ENCODE measurements at places on chromosomes 11 and 22.

GRCh38 chr22:45246060-45246985 lies 5.6 kb upstream of the KIAA0930 start:
- DNase-seq: no peak

- DNase-seq: no peak
These were observed 343.5 kb upstream of the B3GAT1 start for GRCh38 chr11:134755535-134755934.

DNA sequence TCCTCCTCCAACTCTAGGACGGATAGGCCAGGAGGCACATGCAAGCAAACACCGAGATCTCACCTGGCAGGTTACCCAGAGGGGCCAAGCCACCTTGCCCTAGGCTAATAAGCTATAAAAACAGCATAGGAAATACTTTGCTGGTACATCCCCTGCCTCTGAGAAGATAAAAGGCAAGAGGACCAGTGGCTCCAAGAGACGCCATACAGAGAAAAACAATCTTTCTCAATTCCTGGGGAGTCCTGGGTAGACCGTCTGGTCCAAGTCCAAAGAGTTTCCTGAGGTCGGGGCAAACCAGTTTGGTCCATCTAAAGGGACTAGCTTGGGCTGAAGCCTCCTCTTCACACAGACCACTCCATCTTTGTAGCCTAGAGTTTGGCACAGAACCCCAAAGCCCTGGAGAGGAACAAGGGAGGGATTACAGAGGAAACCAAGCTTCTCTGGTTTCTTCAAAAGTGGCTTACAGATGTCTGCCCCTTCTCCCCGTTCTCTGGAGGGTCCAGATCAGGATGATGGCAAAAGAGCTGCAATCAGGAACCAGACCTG lies 40.4 kb downstream of the NUMA1 start:
- DNase-seq: no peak

GRCh38 chr11:123797541-123797940 lies 8.6 kb downstream of the OR6M1 start:
- no peak for DNase-seq

GRCh38 chr22:49894322-49895054 lies 23.8 kb downstream of the ALG12 start:
- DNase-seq: no peak

GRCh38 chr11:129724866-129725265 lies 90.8 kb upstream of the TMEM45B start:
- DNase-seq: no peak

- DNase-seq: no peak
These were observed 1.7 kb upstream of the SCO2 start for GRCh38 chr22:50526834-50527801.

DNA sequence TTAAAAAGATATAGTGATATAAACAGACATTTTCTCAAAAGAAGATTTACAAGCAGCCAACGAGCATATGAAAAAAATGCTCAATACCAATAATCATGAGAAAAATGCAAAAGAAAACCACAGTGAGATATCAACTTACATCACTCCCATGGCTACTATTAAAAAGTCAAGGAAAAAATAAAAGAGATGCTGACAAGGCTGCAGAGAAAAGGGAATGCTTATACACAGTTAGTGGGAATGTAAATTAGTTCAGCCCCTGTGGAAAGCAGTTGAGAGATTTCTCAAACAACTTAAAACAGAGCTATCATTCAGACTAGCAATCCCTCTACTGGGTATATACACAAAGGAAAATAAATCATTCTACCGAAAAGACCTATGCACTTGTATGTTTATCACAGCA lies 97.1 kb upstream of the CARD18 start:
- no peak for DNase-seq

- DNase-seq: no peak
These were observed 9.7 kb upstream of the CCKBR start for GRCh38 chr11:6249770-6250555.

Data from GOT3 (cell line).